ENCODE measurements at places on chromosomes 2 and 18.

GRCh38 chr18:44589693-44590355 lies 90.9 kb upstream of the SETBP1 start:
- DNase-seq, result no peak

- no peak for DNase-seq
Observed at GRCh38 chr2:1619556-1619955, 124.8 kb downstream of the PXDN start.

- no peak for DNase-seq
Observed at GRCh38 chr18:3830604-3831003, 380.6 kb downstream of the TGIF1 start.

GRCh38 chr2:119304847-119305246 lies 61.8 kb downstream of the C2orf76 start:
- no peak for DNase-seq

All from activated CD4-positive, CD25-positive, alpha-beta regulatory T cell treated with anti-CD3 and anti-CD28 coated beads, Interleukin-2, amount 50 U/mL, for 16 hours (primary cell).